Stimulated activated CD8-positive, alpha-beta memory T cell treated with anti-CD3 and anti-CD28 coated beads, Interleukin-4, amount 100 ng/mL, for 1 hour (primary cell): ENCODE measurements at places on chromosomes 3 and 15.

- DNase-seq, result peak; percentile 10
Observed at GRCh38 chr15:85504749-85505676, 124.6 kb downstream of the AKAP13 start.

GRCh38 chr3:70607469-70607868, 295.0 kb upstream of the MDFIC2 start:
- no peak for DNase-seq

- DNase-seq, result no peak
Observed at GRCh38 chr3:54836871-54837270, 91.0 kb downstream of the LRTM1 start.

- no peak for DNase-seq
Observed at GRCh38 chr3:161401389-161401788, 30.1 kb upstream of the SPTSSB start.

DNA sequence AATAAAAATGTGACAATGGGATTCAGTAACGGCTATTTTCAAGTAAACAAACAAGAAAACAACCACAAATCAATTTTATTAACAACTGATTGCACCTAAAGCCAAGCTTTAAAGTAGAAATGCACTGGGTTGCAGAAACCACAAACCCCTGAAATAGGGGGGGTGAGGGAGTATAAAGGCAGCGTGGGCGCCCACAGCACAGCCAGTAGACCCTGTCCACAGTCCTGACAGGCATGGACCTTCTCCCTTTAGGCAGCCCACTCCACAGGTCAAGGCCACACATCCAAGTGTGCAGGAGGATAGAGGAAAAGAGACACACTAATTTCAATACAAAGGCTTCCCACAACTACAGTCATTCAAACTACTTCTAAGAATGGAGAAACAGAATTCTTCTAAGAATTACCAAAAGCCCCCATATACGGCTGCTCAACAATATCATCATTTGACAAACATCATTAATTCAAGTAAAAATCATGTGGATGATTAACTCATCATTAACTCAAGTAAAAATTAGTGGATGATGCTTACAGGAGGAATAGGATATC, 48.7 kb downstream of the CHSY1 start:
- no peak for DNase-seq

GRCh38 chr3:186502138-186502948, 41.8 kb downstream of the CRYGS start:
- no peak for DNase-seq

DNA sequence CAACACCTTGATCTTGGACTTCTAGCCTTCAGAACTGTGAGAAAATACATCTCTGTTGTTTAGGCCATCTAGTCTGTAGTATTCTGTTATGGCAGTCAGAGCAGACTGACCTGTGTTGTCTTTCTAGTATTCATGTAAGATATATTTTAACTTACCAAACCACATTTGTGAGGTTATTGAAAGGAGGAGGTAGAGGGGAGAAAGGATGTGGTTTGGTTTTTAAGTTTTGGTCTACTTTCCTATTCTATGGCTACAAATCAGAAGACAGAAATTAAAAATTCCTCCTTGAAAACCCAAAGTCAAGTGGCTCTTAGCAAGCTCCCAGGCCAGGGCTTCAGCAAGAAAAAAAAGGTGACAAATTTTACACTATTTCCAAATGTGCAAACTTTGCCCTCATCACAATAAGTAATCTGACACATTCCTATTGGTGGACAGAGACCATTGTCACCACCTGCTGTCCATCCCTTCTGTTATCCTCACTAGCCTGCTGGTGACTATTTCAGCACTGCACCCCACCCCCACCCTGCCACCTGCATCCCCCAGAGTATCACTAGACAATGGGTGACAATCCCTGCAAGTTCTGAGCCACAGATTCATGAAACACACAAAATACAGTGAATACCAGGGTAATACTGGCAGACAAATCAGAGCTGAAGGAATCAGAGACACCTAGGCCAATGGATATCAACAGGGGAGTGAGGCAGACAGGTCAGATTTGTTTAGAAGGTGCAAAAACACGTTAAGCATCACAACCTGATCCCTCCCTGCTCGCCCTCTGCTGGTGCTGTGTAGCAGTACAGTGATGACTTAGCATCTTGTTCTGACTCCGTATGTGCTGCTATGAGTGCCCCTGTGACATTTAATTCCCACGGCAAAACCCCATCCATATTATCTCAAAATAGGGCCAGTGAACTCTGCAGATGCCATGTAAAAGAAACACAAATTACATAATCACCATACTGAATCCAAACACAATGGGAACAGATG, 79.0 kb upstream of the DCLK3 start:
- no peak for DNase-seq

DNA sequence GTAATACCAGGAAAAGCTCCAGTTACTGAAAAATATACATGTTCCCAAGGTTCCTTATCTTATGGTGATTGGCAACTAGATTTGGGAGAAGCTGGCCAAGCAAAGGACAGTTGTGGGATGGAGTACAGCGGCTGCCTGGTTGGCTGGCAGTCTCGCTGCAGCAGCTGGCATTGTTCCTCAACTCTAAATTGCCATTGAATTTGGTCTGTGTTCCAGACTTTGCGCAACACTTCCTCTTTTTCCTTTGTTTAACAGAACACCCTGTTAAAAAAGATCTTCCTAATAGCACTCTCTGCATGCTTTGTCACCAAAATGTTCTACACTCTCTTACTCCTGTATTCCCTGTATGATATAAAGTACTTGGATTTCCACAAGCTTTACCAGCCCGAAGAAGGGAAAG, 420.6 kb upstream of the RBMS3 start:
- no peak for DNase-seq

DNA sequence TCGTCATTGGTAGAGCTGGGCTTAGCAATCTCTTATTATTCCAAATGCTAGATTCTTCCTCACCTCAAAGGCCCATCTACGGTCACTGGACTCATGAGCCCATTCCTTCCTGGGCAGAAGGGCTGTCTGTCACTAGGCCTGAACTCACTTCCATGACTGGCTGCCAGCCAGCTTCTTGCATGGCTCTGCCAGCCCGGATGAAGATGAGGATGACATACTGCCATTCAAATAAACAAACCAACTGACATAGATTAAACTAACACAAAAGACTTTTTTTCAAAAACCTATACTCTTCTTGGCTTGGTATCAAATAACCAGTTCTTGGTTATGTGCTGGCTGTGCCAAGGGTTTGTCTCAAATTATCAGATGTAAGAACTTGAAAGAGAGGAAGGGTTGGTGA, 23.8 kb downstream of the ISL2 start:
- no peak for DNase-seq

DNA sequence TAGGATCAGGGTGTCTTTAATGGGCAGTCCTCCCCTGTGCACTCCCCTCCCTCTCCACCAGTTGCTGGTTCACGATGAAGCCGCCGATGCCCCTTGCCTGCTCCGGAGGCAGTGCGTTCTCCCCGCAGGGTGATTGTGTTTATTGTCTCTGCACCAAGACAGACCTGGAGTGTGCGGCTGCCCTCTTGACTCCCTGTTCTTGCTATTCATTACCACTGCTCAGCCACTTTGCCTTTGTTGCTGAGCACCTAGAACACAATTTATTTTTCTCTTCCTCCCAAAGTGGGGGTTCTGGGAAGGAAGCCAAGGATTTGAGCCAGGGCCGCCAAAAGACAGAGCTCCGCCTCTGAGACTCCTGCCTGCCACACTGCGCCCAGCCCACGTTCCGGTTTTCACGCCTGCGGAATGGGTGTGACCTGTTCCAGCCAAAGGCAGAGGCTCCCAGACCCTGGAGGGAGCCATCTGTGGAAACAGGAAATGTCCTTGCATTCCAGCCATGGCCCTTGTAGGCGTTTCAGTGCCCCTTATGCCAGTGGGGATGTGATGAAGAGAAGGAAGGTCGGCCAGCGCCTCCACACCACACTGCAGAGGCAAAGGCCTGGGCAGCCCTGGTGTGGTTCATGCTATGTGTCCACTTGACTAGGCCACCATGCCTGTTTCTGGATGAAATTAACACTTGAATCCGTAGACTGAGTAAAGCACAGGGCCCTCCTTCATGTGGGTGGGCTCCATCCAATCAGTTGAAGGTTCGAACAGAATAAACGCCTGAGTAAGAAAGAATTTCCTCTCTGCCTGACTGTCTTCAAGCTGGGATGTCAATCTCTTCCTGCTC, 85.8 kb downstream of the HMG20A start:
- DNase-seq, result no peak

GRCh38 chr3:14162178-14162577, 16.2 kb downstream of the XPC start:
- no peak for DNase-seq

DNA sequence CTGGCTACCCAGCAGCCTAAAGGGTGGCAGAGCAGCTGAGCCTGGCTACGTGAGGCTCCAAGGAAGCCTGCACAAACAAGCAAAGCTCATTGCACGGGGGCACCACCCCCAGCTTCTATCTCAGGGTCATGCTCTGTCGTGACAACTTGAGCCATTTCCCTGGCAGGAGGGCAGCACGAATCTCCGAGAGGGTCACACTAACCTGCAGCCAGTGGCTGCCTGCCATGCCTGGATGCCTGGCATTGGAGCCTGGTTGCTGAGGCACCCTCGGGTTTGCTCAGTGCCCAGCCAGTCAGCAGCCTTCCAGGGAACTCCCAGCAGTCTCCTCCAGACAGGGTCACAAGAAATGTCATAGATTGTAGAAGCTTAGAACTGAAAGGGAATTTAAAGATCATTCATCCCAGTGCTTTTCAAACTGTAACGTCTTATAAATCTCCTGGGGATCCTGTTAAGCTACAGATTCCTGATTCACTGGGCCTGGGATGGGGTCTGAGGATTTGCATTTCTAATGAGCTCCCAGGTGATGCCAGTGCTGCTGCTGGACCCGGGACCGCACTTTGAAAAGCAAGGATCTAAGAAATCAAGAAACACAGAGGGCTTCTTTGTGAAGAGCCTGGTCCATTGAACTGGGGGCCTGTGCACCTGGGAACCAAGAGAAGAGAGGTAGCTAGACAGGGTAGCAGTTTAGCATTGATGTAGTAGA, 48.4 kb downstream of the TMEM266 start:
- DNase-seq, result no peak

DNA sequence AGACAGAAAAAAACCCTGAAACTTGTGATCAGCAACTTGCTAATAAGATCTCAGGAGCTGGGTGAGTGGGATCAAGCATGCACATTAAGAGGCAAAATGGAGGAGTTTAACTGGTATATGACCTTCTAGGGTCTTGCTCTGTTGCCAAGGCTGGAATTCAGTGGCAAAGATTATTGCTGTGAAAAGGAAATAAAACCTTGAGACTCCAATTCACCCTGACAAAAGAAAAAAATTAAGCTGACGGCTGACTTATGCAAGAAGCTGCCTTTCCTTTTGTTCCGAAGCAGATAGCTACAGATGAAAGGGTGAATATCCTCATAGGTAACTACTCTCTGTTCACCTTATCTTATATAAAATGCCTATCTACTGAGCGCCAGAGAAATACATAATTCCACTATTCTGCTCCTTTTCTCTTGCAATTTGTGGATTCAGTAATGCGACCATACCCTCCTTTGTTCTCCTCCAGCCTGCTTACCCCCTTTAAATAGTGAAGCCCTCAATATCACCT, 68.9 kb downstream of the HERC1 start:
- no peak for DNase-seq

DNA sequence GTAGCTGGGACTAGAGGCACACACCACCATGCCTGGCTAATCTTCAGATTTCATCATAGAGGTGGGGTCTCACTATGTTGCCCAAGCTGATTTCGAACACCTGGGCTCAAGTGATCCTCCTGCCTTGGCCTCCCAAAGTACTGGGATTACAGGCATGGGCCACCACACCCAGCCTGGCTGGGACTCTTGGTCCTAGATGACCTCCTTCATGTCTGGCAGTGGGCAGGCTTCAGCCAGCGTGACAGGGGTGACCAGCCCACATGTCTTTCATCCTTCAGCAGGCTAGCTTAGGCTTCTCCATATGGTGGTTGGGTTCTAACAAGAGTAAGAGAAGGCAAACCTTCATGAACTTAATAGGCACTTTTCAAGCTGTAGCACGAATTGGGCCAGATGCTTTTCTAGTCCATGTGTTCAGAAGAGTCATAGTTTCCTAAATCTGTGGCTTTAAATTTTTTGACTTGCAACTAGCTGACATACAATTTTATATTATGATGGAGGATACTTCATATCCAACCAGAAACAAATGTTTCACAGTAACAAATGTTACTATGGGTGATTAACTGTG, 7.6 kb downstream of the GPD1L start:
- no peak for DNase-seq

- DNase-seq, result no peak
Observed at GRCh38 chr3:86563400-86563970, 427.5 kb downstream of the VGLL3 start.

DNA sequence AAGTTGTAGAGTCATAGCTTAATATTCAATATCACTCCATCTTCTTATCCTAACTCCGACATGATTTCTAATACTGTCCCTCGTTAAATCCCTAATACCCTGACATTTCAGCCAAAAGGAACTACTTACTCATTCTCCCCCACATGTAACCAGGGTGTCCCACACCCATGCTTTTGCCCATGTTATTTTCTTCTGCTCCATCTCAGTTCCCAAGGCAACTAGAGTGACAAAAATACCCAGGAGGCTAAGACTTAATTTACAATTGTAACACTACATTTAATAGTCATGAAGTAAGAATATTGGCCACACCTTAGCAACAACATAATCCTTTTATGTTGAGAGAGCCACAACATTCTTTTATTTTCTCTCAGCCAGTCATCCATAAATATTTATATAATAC, 248.5 kb upstream of the TGFBR2 start:
- no peak for DNase-seq

- no peak for DNase-seq
Observed at GRCh38 chr3:51283421-51283820, 101.7 kb upstream of the MANF start.

GRCh38 chr3:51198477-51198876, 186.6 kb upstream of the MANF start:
- no peak for DNase-seq

GRCh38 chr15:64111679-64112050, 15.9 kb downstream of the SNX1 start:
- no peak for DNase-seq

DNA sequence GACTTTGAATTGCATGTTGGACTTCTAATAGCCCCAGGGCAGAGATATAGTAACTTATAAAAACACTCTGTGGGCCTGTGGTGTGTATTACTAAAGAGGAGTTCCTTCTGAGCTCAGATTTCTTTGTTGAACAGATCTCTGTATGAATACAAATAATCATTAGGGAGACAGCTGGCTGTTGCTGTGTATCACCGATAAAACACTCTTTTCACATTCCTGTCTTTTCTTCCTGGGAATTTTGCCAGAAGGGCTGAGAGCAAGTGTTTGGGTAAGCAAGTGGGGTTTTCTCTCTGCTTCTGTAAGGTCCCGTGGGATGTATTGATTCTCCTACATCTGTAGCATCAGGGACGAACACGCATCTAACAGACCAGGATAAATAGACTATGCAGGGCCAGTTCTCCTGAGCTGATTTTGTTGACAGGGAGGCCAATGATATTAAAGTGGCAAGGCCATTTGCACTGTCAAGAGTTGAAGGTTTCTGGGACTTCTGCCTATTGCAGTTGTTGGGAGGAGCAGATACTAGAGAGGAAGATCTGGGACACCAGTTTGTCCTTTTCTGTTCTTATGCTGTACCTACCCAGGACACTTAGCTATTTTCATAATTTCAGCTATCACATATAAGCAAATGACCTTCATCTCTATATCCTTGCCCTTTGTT, 225.9 kb upstream of the CD96 start:
- no peak for DNase-seq
